ENCODE measurements at places on chromosomes 7 and 10.

GRCh38 chr7:120718361-120718760 is 139.6 kb downstream of the TSPAN12 start:
- no peak for DNase-seq

GRCh38 chr7:131424219-131424822 is 96.6 kb downstream of the MKLN1 start:
- DNase-seq = peak; percentile 40

DNA sequence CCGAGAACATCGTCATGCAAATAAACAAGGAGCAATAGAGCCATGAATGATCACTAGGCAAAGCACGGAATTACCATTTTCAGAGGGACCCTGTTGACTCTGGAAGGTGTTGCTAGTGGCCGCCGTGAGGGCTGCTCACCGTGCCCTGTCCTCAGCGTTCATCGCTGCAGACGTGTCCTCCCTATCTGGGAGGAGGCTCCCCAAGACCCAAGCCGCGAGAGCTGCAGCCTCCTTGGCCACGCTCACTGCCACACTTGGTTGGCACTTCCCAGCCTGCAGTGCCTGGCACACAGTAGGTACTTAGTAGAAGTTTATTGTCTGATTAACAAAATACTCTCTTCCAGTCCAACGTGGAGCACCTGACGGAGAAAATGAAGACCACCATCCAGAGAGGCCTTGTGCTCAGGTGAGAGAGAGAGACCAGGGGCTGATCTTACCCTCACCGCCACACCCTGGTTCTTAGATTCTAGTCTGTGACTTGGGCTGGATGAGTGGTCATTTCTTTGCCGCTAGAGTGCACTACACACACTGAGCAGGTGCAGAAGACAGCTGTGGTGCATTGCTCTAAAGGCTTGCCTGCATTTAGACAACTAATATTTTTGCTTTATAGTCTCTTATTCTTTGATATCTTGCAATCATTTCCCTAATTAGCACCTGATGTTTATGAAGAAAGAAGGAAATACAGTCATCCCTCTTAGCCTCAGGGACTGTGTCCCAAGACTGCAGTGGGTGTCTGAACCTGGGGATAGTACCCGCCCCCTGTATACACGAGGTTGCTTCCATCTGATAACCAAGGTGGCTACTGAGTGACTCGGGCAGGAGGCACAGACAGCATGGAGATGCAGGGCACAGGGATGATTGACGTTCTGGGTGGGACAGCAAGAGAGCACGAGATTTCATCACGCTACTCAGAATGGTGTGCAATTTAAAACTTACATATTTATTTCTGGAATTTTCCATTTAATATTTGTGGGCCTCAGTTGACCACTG is 40.3 kb downstream of the PITRM1 start:
- peak; percentile 73 for DNase-seq

GRCh38 chr10:58588673-58589265 is 76.1 kb downstream of the BICC1 start:
- peak; percentile 47 for DNase-seq

DNA sequence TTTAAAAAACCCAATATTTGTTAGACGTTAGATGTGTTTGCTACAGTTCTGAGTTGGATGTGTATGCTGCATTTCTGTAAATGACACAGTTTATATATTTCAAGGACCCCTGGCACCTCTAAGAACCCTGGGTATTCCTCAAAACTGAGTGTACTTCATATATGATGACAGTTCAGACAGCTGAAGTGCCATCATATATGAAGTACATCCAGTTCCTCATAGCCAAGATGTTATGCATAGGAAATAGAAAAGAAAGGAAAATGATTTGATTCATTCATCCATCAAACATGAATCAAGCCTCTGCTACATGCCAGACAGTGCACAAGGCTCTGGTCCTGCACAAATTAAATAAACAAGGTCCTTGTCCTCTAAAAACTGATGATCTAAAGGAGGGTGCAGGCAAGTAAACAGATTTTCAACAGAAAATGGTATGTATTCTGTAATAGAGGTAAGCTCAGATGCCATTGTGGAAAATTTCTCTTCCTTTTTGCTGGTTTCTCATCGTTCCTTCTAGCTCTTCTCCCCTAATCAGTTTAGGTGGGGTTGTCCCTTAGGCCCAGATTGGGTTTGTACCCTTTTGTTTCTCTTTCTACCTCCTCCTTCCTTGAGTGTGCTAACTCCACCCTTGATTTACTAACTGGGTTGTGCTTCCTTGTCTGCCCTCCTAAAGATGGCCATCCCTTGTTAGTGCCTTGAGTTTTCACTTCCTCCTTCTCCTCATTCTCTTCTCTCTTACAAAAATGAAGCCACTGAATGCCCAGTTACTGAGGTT is 25.3 kb upstream of the SMIM30 start:
- no peak for DNase-seq

- no peak for DNase-seq
Observed at GRCh38 chr10:3652886-3653285, 132.1 kb downstream of the KLF6 start.

GRCh38 chr10:71397296-71398212 is 834 bp downstream of the CDH23 start:
- no peak for DNase-seq

DNA sequence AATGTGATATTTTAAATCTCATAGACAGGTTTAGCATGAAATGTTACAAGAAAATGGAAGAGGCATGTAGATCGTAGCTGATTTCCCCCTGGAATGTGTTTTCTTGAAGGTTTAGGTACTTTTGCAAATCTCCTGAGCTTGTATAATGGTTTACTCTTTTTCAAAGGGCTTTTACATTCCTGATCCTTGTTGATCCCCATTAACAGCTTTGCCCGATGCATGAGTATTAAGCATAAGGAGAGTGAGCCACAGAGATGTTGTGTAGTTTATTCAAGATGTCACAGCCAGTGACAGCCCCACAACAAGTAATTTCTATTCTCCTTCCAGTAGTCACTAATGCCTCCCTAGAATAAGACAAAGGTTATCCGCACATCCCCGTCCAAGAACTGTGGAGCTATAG is 103.7 kb downstream of the SKIDA1 start:
- no peak for DNase-seq

DNA sequence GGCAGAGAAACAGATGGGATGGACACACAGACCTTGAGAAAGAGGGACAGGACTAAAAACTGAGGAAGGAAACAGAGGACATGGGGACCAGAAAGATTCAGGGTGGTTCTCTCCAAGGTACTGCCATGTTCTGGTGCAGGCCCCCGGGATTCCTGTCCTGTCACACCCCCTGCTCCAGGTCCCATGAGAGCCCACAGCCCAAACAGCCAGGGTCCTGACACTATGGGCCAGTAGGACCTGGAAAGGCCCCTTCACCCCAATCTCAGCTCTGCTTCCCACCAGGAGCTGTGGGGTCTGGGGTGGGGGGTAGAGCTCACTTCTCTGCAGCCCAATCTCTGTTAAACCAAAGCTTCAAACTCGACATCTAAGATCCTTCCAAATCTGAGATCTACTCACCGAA is 21.2 kb downstream of the PDIA4 start:
- no peak for DNase-seq

- no peak for DNase-seq
Observed at GRCh38 chr7:51242881-51243518, 73.6 kb downstream of the COBL start.

GRCh38 chr10:22699976-22700375 is 14.4 kb downstream of the PIP4K2A start:
- no peak for DNase-seq

- DNase-seq = no peak
Observed at GRCh38 chr7:155884225-155885166, 72.2 kb upstream of the SHH start.

GRCh38 chr10:13660551-13660920 is 73.8 kb downstream of the PRPF18 start:
- peak; percentile 98 for DNase-seq

GRCh38 chr7:110940756-110941155 is 150.2 kb upstream of the LRRN3 start:
- DNase-seq = no peak

GRCh38 chr10:45379891-45380540 is 6.0 kb downstream of the ALOX5 start:
- DNase-seq = no peak

- no peak for DNase-seq
Observed at GRCh38 chr10:44960482-44961229, 1.1 kb downstream of the RASSF4 start.

DNA sequence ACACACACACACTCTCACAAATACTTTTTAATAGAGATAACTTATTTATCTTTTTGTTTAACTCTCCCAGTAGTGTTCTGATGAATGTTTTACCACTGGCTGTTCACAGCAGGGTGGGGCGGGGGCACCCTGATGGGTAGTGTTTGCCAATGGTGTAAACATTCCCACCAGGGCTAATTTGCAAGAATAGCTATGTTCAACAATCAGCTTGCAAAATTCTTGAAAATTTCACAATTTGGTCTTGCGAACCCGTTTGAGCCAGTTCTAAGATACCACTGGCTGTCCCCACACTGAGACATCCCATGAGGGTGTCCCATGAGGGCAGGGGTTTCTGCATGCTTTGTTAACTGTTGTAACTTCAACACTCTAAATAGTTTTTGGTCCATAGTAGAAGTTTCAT is 348.5 kb downstream of the CXCL12 start:
- no peak for DNase-seq

- no peak for DNase-seq
Observed at GRCh38 chr10:100747456-100748230, 2.3 kb downstream of the PAX2 start.

DNA sequence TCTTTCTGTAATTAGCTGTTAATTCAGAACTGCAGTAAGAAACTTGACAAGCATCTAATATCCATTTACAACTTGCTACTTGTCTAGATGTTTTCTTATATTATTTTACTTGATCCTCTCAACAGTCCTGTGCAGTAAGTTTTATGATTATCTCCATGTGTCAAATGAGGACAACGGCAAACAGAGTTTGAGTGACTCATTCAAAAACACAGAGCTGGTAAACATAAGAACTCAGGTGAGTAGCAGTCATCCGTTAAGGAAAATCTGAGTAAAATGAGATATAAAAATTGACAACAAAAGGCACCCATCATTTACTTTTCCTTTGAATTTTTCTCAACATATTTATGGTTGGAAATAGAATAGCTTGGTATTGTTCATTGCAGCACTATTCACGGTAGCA is 19.0 kb upstream of the TARP start:
- DNase-seq = peak; percentile 5

DNA sequence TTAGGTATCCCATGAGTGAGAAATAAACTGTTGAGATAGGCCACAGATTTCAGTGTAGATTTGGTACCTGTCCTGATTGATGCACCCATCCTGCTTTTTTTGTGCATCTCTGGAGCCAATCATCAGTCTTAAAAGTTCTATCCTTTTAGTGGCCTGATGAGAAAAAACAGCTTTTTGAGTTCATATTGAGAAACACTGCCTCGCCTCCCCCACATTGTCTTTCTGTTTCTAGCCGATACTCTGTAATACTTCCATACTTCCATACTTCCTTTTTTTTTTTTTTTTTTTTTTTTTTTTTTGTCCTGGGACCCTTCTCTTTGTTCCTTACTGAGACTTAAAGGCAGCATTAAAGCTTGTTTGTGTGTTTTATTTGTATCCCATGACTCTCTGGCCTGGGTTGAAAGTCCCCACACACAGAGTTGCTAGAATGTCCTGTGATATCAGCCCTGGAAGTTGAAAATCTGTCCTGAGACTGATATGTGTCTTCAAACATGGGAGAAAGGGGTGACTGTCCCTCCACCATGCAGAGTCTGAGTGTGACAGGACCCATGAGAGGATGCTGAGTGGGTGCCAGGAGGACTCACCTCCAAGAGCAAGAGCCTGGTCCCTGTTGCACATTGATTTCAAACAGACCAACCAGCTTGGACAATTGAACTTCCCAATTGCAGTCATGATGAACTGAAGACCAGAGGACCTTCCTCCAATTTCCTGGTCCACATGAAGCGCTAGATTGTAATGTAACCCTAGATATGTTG is 5.7 kb downstream of the ZNF22 start:
- no peak for DNase-seq

DNA sequence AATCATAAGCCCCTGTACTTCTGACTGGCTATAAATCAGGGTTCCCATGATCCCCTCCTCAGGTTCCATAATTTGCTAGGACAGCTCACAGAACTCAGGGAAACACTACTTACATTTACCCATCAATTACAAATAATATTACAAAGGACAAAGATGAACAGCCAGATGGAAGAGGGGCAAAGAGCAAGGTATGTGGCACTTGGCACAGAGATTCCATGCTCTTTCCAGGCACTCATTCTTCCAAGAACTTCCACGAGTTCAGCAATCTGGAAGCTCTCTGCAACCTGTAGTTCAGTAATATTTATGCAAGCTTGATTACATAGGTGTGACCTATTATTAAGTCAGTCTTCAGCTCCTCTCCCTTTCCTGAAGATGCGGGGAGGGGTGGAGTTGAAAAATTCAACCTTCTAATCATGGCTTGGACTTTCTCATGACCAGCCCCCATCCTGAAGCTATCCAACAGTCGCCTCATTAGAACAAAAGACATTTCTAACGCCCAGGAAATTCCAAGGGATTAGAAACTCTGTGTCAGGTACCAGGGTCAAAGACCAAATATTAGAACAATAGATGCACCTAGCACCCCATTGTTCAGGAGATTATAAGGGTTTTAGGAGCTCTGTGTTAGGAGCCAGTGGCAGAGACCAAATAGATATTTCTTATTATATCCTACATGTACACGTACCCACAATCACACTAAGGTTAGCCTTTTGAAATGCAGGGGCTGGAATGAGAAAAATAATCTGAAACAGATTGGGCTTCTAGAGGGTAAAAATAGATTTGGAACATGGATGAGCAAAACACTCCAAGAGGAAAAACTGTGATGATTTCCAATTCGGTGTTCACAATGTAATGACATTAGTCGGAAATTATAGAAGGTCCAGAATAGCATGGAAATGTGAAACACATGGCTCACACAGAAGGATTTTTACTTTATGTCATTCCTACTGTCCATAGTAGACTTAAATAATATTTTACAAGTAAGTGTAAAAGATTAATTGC is 7.0 kb downstream of the ANKMY2 start:
- no peak for DNase-seq

- no peak for DNase-seq
Observed at GRCh38 chr10:6247041-6247712, 44.4 kb downstream of the PFKFB3 start.

Data from epithelial cell of esophagus (primary cell).